ENCODE measurements at places on chromosomes 3 and 15. TPM values are rescaled to one million over a fixed set of nuclear protein-coding genes. Genes with fewer than 3 reads are reported as not detected.
A peak's percentile ranks its signal among the peaks of the same experiment; 100 is the strongest.

- H3K4me3 ChIP-seq: peak overlapping the region; percentile 49
- H3K36me3 ChIP-seq: no peaks in the 10 kb centered on the region
- H3K27ac ChIP-seq: no peak overlapping the region
Observed at GRCh38 chr3:3801494-3801841, 2.2 kb downstream of the LRRN1 start.

The TERB2 gene
- not detected for total RNA-seq

- DNase-seq: no peak
- H3K27ac ChIP-seq: no peak overlapping the region
- H3K27me3 ChIP-seq: no peaks in the 10 kb centered on the region
- H3K4me1 ChIP-seq: peaks cover under 1% of the 10 kb centered on the region
Observed at GRCh38 chr3:62718515-62719320, 156.5 kb downstream of the CADPS start.

- H3K4me1 ChIP-seq: peaks cover 23% of the 10 kb centered on the region
- no peak for DNase-seq
- H3K27me3 ChIP-seq: no peaks in the 10 kb centered on the region
Observed at GRCh38 chr15:29756358-29757267, 65.7 kb downstream of the TJP1 start.

DNA sequence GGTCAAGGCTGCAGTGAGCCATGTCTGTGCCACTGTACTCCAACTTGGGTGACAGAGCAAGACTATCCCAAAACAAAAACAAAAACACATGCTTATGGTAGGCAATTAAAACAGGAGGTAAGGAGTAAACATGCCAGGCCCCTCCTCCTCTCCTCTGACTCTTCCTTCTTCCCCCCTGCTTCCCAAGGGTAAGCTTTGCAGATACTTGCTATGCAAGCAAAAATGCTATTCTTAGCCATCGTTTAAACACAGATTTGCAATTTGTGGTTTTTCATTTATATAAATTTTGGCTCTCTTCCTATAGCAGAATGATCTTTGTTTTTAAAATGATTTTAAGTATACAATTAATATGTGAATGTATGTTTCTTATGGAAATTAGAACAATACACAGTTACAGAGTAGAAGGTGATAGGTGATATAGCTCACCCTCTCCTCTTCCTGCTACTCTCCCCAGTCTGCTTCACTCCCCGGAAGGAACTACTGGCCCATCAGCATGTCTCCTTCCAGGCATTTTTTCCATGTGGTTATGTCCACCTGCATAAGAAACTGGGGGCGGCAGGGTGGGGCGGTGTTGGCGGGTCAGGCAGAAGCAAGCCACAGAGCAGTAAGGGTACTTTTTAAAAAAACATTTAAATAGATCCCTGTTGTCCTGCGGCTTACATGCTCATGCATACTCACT lies 42.1 kb downstream of the IGF1R start:
- no peaks in the 10 kb centered on the region for H3K36me3 ChIP-seq
- H3K27me3 ChIP-seq: no peaks in the 10 kb centered on the region
- peaks cover 39% of the 10 kb centered on the region for H3K4me1 ChIP-seq
- H3K4me3 ChIP-seq: no peak overlapping the region

DNA sequence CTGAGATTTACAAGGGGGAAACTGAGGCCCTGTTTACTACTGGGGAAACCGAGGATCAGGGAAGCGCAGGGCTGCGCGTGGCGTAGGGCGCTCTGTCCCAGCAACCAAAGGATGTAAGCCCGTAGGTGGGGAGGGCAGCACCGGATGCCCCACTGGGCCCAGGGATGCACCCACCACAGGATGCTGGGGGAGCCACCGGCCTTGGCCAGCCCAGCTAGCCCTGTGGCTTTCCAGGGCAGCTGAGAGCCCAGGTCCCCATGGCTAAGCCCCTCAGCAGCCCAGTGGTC lies 33.4 kb downstream of the RPN1 start:
- no peak for DNase-seq
- H3K4me1 ChIP-seq: peaks cover 6% of the 10 kb centered on the region
- no peak overlapping the region for H3K4me3 ChIP-seq
- H3K27ac ChIP-seq: no peak overlapping the region
- H3K27me3 ChIP-seq: no peaks in the 10 kb centered on the region

DNA sequence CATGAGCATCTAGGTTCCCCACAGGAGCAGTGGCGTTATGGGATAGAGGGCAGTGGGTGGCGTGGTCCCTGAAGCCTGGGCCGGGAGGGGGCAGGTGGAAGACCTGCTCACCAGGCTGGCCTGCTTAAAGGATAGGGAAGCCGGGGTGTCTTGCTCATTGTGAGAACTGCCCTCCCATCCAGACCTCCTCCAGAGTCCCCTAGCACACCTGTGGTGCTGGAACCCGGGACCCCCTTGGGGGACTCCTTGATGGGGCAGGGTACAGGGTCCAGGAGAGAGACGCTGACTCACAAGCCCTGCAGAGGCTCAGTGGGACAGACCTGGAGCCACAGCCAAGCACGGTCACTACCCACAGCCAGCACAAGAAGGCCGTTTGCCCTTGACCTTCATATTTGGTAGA lies 2.8 kb upstream of the RHCG start:
- no peak overlapping the region for H3K27ac ChIP-seq
- no peak overlapping the region for H3K4me3 ChIP-seq
- H3K4me1 ChIP-seq: no peaks in the 10 kb centered on the region
- DNase-seq: no peak
- no peaks in the 10 kb centered on the region for H3K36me3 ChIP-seq

The UROC1 gene
- total RNA-seq: not detected

- no peak overlapping the region for H3K27ac ChIP-seq
- no peaks in the 10 kb centered on the region for H3K27me3 ChIP-seq
- no peaks in the 10 kb centered on the region for H3K36me3 ChIP-seq
- H3K4me1 ChIP-seq: no peaks in the 10 kb centered on the region
- DNase-seq: no peak
- H3K4me3 ChIP-seq: no peak overlapping the region
Observed at GRCh38 chr3:175743733-175744400, 884.7 kb downstream of the NAALADL2 start.

DNA sequence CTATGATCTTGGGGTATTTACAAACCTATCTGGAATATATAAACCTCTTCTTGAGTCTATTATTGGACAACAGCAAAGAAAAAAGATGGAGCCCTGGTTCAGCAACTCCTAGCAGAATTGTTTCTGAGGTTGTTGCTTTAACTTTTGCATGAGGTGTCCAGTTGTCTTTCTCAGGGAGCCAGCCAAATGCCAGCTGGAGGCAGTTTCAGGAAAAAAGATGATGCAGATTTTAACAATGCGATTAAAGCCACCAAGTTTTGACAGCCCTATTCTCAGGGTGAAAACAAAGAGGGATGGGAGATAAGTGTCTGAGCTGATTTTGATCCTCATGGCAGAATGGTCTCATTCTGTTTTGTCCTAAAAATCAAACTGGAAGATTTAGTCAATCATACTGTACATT lies 181.6 kb upstream of the RASGRP1 start:
- H3K36me3 ChIP-seq: no peaks in the 10 kb centered on the region
- DNase-seq: no peak
- H3K4me1 ChIP-seq: no peaks in the 10 kb centered on the region

GRCh38 chr3:113075588-113075987 lies 84.8 kb downstream of the GTPBP8 start:
- no peaks in the 10 kb centered on the region for H3K27me3 ChIP-seq
- no peak for DNase-seq
- H3K4me1 ChIP-seq: peaks cover 4% of the 10 kb centered on the region

GRCh38 chr3:158261371-158261991 lies 151.6 kb downstream of the RSRC1 start:
- H3K36me3 ChIP-seq: no peaks in the 10 kb centered on the region
- H3K4me3 ChIP-seq: no peak overlapping the region
- DNase-seq: no peak
- H3K27me3 ChIP-seq: no peaks in the 10 kb centered on the region
- no peak overlapping the region for H3K27ac ChIP-seq

Data from cardiac muscle cell (in vitro differentiated cells and primary cell).